ENCODE measurements at places on chromosomes 16 and 17. TPM values are rescaled to one million over a fixed set of nuclear protein-coding genes. Genes with fewer than 3 reads are reported as not detected.

Gene SNAI3
- 0.17 TPM for total RNA-seq

Gene ATP1B2
- total RNA-seq = 0.33 TPM

Gene KCNH6
- not detected for total RNA-seq

Gene KCNG4
- not detected for total RNA-seq

Gene KRTAP3-2
- total RNA-seq = not detected

Gene TM4SF5
- not detected for total RNA-seq

Gene KRTAP4-2
- not detected for total RNA-seq

Gene KRT24
- total RNA-seq = not detected

Gene TBC1D26
- total RNA-seq = not detected

Gene ITGA2B
- 0.26 TPM for total RNA-seq

Gene MYO15A
- total RNA-seq = 0.77 TPM
